ENCODE measurements at places on chromosomes 1 and 21.

DNA sequence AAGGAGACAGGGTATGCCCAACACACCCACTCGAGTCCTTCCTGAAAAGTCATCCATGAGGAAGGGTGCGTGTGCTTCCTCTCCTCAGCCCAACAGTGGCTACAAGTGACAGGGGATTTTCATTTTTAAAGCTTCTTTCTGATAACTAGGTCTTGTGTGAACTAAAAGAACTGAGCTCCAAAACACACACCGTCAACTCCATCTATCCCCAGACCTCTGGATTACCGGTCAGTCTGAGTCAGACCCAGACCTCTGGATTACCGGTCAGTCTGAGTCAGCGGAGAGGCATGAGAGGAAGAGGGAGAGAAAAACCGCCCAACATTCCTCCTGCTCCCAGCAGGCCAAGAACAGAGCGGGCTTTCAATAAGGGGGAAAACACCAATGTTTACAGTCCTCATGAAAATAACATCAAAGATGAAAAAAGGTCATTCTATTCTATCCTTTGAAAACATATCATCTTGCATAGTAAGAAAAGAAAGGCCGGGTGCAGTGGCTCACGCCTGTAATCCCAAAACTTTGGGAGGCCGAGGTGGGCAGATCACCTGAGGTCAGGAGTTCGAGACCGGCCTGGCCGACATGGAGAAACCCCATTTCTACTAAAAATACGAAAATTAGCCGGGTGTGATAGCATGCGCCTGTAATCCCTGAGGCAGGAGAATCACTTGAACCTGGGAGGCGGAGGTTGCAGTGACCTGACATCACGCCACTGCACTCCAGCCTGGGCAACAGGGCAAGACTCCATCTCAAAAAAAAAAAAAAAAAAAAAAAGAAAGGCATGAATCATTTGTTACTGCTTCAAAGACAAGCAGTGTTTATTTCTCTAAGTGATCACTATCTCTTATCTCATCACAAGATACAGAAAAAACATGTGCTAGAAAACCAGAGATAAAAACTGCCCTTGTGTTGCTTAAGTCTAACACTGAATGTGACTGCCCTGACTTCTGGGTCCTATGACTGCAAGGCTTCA is 3.4 kb downstream of the PTTG1IP start:
- no peak for DNase-seq

DNA sequence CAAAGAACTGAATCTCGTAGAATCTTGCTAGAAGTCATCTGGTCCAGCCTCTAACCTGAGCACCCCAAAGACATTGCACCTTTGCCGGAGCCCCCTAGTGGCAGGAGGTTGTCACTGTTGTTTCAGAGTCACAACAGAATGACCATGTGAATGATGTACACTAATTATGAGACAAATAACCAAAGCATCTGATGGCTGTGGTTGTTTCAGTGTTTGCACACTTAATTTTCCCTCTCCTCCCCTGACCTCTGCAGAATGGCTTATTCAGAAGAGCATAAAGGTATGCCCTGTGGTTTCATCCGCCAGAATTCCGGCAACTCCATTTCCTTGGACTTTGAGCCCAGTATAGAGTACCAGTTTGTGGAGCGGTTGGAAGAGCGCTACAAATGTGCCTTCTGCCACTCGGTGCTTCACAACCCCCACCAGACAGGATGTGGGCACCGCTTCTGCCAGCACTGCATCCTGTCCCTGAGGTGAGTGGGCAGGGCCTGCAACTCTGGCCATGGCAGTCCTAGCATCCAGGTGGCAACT is 26.4 kb downstream of the TRAF5 start:
- DNase-seq = no peak

DNA sequence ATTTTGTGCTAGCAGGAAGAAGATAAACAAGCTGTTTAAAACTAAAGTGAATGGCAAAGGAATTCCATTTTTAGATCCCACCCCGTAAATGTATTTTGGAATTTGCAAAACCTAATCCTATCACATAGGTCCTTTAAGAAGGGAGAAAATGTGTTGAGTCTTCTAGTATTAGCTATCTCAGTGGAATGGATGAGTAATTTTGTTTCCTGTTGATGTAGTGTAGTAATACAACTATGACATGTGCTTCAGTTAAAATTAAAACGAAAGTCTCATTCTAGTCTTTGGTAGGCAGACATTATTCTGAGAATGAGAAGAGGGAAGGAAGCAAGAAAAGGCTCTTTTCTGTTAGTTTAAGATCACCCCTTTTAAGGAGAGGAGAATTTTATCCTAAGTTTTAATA is 265.9 kb upstream of the C1orf105 start:
- no peak for DNase-seq

- no peak for DNase-seq
Observed at GRCh38 chr1:182301467-182302198, 90.0 kb downstream of the GLUL start.

GRCh38 chr1:214441119-214441518 is 110.3 kb downstream of the PTPN14 start:
- DNase-seq = no peak

- DNase-seq = no peak
Observed at GRCh38 chr1:39828734-39829133, 40.1 kb upstream of the BMP8B start.

DNA sequence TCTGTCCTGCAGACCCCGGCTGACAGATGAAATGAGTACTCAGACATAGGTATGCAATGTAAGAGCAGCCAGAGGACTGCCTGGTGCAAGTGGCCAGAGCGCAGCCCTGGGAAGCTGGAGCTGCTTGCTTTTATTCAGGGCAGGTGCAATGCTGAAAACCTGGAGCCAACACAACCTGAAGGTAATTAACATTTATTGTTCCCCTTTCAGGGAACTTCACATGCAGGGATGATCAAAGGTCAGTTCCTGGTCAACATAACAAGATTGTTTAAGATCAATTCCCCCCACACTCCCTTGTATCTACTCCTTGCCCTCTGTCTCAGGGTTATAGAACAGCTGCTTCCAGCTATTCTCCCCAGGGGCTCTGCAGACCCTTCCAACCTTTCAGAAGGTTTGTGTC is 48.7 kb upstream of the PRELP start:
- no peak for DNase-seq

GRCh38 chr1:75062111-75062510 is 72.1 kb upstream of the LHX8 start:
- DNase-seq = no peak

DNA sequence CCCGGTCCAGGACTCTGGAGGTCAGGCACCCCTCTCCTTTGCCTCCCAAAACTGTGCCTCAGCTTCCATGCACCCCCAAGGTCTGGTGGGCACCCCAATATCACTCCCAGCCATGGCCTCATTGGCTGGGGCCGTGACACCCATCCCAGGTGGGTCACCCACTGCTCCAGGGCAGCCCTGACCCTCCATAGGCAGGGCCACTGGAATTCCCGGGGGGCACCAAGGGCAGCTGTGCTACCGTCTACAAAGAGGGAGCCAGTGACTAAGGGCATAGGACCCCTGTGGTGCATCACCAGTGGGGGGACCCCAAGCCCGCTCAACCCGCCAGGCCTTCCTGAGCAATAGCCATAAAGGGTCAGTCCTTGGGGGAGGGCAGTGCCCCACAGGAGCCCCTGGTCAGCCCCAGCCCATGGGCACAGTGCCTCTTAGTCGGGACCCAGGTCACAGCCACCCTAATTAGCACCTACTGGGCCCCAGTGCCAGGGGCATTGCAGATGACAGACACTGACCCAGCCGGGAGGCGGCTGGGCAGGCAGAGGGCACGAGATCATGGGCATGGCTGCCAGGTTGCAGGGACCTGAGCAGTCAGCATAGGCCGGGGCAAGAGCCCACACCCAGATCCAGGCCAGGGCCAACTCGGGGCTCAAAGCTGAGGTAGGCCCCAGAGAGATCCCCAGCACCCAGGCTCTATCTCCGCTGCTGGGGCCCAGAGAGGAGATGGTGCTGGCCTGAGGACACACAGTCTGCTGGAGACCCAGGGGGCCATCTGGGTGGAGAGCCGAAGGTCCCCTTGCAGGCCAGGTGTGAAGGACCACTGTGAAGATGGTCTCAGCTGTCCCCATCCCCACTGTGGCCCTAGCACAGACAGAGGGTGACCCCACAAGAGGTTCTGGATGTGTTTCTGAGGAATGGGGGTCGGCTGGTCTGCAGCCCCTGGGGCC is 19.0 kb upstream of the ARF1 start:
- no peak for DNase-seq

GRCh38 chr1:234458352-234459017 is 20.5 kb downstream of the TARBP1 start:
- DNase-seq = peak; percentile 7

DNA sequence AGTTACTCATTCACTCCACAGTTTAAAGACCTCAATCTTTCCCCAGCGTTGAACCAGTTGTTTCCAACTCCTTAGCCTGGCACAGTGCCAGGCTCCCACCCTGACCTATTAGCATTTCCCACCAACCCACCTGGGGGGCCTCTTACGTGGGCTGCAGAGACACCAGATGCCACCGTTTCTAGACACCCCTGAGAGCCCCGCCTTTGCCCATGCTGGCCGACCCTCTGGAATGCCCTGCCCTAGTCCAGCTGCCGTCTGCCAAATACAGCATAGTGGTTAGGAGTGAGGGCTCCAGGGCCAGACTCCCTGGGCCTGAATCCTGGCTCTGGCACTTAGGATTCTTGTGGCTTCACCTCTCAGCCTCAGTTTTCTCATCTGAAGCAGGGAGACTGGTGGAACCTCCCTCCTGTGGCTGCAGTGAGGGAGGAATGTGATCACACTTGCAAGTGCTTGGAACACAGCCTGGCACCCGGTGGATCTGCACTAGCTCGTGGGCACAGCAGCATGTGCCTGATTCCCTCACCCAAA is 65.2 kb downstream of the TMCO4 start:
- DNase-seq = no peak

GRCh38 chr21:37331411-37331810 is 35.2 kb upstream of the DYRK1A start:
- DNase-seq = no peak

DNA sequence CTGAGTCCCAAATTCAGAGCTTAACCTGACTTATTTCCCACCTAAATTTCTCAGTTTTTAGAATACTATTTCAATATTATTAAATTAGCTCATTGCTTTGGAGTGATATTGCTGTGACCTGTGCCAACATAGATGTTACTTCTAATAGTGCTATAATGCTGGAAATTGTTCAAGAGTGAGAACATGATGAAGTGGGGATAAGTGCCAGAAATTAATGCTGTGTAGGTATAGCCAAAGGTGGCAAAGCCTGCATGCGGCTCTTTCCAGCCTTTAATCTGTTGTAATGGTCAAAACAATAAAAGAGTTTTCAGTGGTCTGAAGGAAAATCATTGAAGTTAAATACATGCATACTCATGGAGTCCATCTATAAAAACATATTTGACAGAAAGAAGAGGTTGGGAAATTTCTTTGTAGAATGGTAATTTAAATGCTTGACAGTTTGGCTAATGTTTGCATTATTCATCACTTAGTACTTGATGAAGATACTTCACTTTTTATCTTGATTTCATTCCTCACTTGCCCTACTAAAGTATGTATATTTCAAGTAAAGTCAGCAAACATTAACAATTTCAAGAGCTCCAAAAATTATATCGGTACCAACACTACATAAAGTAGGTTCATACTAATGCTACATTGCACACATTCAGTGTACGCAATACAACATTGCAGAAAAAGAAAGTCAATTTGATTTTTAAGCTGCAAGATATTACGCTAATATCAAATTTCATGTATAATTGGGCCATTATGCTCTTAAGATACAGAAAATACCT is 82.1 kb downstream of the OLFM3 start:
- no peak for DNase-seq

DNA sequence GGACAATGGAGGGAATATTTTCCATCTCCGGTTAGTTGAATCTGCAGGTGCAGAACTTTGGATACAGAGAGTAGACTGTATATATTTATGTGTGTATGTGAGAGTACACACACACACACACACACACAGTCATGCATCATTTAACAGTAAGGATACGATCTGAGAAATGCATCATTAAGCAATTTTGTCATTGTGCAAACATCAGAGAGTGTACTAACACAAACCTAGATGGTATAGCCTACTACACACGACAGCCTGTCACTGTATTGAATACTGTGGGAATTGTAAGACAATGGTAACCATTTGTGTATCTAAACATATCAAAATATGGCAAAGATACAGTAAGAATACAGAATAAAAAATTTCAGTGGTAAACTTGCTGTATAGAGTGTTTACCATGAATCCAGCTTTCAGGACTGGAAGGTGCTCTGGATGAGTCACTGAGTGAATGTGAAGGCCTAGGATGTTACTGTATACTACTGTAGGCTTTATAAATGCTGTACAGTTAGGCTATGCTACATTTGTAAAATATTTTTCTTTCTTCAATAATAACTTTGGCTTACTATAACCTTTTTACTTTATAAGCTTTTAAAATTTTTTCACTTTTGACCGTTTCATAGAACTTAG is 138.5 kb downstream of the ZZZ3 start:
- DNase-seq = peak; percentile 44
